ENCODE measurements at places on chromosomes 1 and 21.

DNA sequence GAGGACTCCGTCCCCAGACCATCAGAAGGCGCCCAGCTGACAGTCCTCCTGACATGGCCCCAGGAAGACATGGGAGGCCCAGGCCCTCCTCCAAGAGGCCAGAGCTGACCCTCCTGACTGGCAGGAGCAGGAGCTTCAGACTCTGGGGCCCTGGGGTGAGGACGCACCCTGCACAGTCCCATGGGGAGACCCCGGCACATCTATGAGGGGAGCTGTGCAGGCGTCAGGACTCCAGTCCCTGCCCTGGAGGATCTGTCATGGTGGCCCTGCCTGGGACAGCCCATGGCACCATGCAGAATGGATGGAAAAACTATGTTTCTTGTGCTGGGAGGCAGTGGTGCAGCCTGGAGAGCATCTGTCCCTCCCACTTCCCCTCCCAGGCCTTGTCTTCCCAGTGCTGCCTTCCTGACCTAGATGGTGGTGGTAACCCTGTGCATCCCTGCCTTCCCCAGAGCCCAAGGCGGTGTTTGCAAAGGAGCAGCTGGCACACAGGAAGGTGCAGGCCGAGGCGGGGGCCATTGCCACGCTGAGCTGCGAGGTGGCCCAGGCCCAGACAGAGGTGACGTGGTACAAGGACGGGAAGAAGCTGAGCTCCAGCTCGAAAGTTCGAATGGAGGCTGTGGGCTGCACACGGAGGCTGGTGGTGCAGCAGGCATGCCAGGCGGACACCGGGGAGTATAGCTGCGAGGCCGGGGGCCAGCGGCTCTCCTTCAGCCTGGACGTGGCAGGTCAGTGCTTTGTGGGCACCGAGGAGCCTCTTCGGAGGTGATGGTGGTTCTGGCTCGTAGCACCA, 41.9 kb downstream of the OBSCN start:
- DNase-seq: no peak

DNA sequence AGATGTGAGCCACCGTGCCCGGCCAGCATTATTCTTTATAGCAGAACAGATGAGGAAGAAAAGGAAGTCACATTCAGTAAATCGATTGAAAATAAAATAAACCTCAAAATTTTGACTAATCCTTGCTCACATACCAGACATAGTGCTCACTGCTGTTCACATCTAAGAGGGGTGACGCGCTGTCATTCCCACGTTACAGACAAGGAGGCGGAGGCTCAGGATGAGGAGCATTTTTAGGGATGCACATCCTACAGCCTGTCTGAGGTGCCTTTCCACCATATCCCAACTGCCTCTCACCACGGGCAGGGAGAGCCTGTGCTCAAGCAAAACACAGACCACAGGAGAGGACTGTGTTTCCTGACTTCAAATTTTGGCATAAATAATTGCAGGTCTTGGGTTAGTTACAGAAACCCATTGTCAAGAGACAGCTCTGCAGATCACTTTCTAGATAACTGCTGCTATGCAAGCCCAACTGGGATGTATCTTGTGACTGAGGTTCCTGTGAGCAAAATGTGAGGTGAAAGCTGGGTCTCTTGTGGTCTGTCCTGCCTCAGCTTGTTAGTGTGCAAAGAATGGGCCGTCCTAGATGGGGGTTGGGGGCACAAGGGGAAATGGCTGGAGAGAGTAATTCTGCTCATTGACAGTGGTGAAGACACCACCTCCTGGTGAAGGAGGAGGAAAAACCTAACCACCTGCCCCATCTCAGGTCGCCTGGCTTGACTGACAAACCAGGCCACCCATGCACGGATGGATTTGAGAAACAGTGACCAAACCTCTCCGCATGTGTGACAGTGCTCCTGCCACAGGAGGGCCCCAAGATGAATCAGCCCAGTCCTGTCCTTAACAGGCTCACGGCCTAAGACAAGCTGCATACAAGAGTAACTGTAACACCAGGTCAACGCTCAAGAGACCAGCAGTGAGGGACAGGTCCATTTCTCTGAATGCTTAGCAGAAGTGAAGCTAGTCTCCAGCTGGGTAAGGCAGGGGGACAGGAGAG, 8.2 kb downstream of the TNN start:
- DNase-seq: no peak

DNA sequence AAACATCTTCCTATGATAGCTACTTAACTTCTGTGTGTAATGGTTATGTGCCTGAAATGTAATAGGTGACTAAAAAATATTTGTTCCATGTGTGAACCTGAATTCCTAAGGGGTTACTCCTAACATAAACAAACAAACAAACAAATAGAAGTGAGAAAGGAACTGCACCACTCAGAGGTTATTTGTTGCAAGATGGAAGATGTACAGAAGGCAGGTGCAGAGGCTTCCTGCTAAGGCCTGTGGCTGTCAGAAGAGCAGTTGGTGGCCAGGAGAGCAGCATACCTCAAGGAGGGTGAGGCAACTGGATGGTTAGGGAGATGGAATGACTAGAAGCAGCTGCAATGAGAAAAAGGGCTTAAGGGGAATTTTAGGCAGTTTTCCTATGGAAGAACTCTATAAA, 940.6 kb downstream of the TTLL7 start:
- no peak for DNase-seq

- peak; percentile 8 for DNase-seq
These were observed 103.3 kb downstream of the DIRAS3 start for GRCh38 chr1:67947114-67947513.

GRCh38 chr21:45478115-45478801, 64.0 kb downstream of the SLC19A1 start:
- peak; percentile 64 for DNase-seq

GRCh38 chr1:94416901-94417727, 1.1 kb upstream of the ABCD3 start:
- peak; percentile 98 for DNase-seq

- no peak for DNase-seq
These were observed 3.1 kb upstream of the BLACAT1 start for GRCh38 chr1:205458777-205459566.

- no peak for DNase-seq
These were observed 74.5 kb downstream of the ITPKB start for GRCh38 chr1:226664413-226665101.

DNA sequence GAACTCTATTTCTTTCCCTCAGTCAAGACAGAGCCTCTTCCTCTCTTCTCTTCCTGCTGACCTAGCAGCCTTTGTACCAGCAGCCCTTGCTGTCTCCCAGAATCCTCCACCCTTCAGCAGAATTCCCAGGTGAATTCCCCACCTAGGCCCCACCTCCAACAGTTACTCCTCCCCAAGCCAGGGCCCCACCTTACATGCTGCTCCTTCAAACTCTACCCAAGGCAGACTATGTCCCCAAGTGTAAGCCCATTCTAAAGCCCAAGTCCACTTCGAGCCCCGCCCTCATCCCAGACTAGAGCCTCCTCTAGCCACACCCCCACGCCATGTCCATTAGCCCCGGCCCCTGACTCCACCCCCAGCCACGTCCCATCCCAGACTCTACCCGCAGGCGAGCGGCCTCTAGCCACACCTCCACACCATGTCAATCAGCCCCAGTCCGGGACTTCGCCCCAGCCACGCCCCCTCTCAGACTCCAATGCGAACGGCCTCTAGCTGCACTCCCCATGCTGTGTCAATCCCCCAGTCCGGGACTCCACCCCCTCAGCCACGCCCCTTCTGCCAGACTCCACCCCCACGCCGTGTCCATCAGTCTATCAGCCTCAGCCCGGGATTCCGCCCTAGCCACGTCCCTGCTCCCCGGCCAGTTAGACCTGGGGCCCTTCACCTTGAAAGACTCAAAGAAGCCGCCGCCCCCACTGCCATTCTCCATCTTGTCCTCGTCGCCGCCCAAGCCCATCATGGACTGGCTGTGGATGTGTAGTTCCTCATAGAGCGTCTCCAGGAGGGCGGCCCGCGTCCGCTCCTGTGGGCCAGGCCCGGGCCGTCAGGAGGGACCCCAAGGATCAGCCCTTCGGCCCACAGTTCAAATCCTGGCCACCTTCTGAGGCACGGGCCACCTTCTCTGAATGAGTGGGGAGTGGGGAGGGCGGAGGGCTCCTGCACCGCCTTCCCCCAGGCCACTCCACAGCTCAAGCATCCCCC, 61.3 kb downstream of the RAP1GAP start:
- DNase-seq: no peak

GRCh38 chr21:38341546-38342012, 84.8 kb downstream of the KCNJ15 start:
- no peak for DNase-seq
